ENCODE measurements at places on chromosomes 5 and 9.

DNA sequence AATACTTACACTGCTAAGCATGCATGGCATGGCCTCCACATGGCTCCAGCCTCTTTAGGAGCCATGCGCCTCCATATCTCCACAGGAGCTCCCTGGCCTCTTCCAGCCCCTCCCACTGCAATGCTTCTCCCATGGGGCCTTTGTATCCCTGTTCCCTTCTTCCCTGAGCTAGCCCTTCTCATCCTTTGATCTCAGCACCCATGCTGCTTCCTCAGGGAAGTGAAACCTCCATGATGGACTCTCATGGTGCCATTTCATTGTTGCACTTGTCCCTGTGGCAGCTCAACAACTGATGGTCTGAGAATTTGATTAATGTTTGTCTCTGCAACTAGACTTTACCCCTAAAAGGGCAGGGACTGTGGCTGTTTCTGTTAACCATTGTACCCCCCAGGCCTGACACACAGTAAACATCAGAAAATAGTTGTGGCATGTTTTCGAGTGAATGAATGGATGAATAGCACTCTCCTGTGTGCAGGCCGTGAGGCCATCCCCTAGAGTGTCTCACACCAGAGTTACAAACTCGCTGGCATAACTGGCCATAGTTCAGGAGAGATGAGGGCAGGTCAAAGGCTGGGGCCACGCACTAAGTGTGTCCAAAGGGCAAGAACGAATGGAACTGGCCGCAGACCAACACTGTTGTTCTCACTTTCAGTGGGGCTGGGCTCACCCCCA lies 6.6 kb downstream of the IDNK start:
- DNase-seq: no peak

DNA sequence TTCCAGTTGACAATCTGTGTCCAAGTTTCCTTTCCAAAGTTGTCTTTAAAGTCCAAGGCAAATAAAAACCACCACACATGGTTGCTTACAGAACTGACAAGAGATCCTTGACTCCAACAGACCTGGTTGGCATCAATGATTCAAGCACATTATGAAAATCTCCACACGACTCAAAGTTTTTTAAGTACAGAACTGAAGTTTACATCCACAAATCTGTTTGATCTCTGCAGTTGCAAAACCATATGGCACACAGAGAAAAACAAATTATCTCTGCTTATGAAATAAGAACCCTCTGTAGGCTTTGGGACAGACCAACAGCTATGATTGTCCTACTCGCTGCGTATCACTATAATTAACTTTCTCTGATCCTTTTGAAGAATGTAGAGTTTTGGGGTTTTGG lies 60.8 kb downstream of the MLLT3 start:
- no peak for DNase-seq

- no peak for DNase-seq
Observed at GRCh38 chr5:115842089-115842935, 577 bp downstream of the AP3S1 start.

DNA sequence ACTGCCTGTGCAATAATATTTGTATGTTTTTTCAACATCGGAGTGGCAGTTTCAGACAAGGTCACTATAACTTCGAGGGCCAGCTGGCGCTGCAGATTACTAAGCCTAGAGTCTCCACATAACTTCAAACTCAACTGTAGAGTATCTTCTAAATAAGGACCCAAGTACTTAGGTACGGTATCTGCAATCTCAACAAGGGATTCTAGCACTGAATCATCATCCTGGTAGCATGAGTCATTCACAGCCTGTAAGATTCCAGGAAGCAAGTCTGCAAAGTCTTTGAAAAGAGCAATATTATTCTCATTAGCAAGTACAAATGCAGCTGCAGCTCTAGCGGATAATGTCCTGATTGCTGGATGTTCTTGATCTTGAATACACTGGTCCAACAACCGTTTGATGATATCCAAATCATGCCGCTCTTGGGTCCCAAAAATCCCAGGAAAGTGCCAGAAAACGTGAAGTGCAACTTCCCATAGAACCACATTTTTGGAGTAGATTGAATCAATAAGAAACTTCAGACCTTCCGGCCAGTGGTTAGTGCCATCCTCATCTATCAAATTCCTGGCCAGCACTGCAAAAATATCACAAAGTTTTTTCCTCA lies 654 bp downstream of the RANBP6 start:
- DNase-seq: no peak

DNA sequence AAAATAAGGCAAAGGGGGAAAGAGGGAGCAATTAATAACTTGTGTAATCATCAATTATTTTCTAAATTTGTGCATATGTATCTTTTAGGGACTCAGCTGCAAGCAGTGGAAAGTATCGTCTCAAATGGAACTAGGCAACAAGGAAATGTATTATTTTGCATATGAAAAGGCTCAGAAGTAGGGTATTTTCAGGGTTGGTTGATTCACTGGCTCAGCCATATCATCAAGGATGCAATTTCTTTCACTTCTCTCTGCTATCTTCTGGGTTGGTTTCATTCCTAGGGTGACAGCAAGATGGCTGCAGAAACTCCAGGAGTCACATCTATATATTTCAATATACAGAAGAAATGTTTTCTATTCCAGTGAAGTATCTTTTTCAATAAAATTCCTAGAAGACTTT lies 509.8 kb downstream of the DMAC1 start:
- no peak for DNase-seq

DNA sequence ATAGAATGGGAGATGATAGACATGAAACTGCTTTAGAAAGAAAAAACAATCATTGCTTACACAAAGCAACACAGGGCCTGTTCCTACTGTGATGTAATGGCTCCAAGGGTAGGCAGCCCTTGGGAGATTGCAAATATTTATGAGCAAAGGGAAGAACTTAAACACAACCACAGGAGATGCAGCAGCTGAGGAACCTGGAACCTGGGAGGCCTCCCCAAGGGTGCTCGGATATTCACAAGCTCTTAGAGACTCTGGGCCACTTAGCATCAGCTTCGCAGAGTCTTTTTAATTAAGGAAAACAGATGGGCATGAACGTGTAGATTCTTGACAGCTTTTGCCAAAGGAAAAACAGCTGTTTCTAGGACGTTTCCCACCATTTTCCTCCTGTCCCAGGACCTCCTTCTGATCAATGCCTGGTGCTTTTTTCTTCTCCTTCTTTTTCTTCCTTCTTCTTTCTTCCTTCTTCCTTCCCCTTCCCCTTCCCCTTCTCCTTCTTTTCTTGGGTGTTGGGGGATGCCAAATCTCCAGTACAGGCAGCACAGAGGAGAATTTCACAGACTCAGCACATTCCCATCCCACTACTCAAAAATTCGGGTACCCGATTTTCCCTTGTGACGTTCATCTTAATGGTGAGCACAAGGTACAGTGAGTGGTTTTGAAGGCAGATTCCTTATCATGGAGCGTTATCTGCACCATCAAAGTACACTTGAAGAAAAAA lies 28.1 kb upstream of the TCF7 start:
- no peak for DNase-seq

- DNase-seq: no peak
Observed at GRCh38 chr9:36961051-36961450, 73.0 kb downstream of the PAX5 start.

DNA sequence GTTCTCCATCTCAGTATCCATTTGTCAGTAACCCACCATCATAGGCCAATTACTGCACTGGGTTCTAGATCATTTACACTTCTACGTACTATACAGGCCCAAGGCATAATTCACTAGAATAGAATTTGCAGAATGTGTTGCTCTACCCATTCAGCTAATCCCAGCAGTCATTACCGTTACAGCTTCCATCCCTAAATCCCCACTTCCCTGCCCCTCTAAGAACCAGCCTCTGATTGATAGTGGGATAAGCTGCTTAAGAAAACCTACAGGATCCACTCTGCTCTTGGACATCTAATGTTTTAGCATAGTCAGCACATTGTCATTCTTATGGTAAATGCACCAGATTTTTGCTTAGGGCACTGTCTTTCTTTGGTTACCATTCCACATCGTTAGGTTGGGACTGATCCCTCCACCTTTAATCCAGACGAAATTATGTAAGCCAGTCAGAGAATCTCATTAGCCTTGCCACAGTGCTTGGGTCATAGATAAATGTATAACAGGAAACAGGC lies 39.3 kb upstream of the CHD1 start:
- DNase-seq: no peak

DNA sequence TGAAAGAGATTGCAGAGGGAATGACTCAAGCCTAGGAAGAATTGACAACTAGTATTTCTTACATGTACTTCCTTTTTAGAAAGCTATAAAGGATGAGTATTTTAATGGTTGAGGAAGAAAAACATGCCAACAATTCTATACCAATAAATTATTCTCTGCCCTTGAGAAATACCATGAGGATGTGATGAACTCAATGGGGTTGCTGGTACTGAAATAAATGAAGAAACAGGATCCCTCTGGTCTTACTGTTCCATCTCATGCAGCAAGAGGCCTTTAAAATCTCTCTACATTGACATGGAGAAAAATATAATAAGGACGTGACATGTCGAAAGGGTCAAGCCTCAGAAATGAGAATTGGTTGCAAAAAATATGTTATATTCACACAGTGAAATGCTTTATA lies 477.3 kb downstream of the GABRG2 start:
- no peak for DNase-seq
